Left kidney (tissue), 8 donors: ENCODE measurements at places on chromosomes 3 and 15. TPM values are rescaled to one million over a fixed set of nuclear protein-coding genes. Genes with fewer than 3 reads are reported as not detected.

Gene DPPA2
- polyA plus RNA-seq = 1.0 TPM

DNA sequence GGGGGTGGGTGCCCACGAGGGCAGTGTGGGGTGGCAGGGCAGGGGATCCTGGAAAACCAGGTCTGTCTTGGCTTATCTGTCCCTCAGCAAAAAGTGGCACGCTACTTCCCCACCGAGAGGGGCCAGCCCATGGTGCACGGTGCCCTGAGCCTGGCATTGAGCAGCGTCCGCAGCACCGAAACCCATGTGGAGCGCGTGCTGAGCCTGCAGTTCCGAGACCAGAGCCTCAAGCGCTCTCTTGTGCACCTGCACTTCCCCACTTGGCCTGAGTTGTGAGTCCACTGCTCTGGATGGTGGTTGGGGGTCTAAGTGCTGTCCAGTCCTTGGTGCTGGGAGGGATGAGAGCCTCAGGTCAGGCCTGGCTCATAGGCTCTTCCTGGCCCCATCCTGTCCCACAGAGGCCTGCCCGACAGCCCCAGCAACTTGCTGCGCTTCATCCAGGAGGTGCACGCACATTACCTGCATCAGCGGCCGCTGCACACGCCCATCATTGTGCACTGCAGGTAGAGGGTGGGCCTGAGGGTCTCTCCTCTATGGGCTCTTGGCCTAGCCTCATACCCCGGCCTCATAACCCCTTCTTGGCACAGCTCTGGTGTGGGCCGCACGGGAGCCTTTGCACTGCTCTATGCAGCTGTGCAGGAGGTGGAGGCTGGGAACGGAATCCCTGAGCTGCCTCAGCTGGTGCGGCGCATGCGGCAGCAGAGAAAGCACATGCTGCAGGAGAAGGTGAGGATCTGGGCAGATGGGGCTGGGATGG is 31.1 kb downstream of the PTPN23 start:
- no peak for DNase-seq

DNA sequence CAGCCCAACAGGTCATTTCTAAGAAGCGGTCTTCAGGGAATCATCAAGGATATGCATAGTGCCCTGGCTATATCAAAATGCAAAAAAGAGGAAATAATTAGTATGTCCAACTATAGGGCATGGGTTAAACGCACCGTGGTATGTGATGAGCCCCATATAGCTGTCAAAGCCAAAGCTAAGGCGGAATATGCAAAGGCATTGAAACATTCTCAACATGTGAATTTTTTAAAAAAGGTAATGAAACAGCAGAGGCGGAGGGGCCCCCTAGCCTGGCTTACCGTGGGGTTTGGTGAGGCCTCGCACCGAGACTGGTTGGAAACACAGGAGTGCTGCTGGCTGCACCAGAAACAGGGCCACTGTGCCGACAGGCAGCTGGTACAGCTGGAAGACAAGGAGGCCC is 23.2 kb downstream of the PLXND1 start:
- DNase-seq = no peak

Gene SAMMSON
- polyA plus RNA-seq = not detected

Gene BTLA
- polyA plus RNA-seq = 0.83 TPM

DNA sequence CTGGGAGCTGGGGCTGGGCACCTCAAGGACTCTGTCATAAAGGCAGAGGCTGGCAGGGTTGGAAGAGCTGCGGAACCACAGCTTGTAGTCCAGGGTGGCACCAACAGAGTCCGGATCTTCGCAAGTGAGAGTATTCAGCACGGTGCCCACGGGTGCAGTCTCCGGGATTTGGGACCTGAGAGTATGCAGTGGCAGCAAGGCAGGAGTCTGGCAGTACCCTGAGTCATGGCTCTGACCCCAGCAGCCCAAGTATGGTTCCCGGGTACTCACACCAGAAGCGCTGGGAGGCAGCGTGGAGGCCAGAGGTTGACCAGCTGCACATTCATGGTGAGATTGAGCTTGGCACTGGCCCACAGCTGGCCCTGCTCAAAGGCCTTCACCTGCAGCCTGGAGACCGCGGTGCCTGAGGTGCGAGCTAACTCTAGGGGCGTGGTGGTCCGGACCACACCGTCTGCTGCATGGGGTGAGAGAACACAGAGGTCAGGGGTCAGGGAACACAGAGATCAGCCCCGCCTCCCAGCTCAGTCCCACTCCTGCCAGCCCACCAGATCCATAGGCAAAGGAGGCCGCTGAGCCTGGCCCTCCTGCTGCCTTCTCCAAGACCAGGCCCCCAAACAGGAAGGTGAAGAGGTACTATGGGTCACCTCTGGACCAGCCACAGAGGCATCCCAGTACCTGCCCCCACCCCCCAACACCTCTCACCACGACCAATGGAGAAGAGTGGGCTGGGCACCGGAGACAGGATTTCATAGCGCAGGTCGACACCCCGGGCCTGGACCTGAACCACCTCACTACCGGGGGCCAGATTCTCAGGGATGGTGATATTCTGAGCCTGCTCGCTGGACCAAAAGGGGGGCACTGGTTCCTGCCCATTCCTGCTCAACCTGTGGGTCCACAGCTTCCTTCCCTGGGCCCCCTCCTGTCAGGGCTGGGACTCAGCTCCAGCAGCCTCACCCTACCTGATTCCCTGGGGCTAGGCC is 4.5 kb downstream of the CDHR4 start:
- DNase-seq = no peak

DNA sequence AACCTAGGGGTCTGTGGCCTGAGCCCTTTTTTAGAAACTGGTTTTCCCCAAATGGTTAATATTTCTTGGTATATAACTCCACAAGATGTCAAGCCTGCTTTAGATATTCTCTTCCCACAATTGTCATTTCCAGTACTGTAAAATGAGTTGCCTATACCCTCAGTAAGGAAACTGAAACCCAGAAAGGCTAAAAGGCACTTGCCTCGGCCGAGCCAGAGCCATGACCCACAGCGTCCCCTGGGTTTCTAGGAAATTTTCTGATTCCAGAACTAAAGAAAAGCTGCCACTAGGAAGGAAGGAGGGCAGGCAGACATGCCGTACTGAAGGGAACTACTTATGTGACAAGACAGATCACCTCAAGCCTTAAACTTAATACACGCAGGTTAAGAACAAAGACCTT is 59.1 kb downstream of the ATP8B4 start:
- no peak for DNase-seq

- DNase-seq = no peak
Observed at GRCh38 chr15:22228101-22228762, 147.9 kb downstream of the OR4M2 start.

Gene MTMR10
- polyA plus RNA-seq = 70.9 TPM

Gene CACNA2D3
- 1.6 TPM for polyA plus RNA-seq

Gene PRSS50
- polyA plus RNA-seq = 3.2 TPM

Gene BRPF1
- polyA plus RNA-seq = 17.9 TPM

DNA sequence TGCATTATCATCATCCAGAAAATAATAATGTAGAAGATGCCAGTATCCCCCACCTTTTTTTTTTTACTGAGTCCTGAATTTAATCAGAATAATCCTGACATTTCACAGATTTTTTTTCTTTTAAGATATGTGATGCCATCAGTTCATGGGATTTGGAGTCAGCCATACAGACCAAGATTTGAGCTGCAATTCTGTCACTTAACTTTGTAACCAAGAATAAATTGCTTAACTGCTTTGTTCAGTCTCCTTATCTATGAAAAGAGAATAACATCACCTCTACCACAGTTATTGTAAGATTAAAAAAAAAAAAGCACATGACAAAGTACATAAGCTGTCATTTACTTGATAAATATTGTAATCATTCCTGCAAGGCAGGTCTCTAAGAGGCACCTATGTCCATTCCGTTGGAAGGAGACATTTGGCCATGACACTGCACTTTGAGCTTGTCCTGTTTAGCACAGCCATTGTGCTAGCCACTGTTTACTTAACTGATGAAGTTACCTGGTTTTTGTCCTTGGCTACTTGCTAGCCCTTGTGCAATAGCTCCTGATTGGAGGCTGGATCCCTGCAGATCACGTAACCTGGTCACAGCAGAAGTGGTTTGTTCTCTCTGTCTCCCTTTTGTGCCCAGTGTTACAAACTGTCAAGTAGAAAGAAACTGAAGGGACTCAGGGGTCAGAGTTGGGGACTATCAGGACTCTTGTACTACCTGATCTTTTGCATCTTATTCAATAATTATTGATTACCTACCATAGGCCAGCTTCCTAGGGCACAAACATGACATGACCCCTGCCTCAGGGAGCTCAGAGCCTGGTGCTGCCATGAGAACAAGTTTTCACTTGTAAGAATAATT is 306.0 kb downstream of the WDR72 start:
- no peak for DNase-seq
